ENCODE measurements at places on chromosomes 1 and 21. TPM values are rescaled to one million over a fixed set of nuclear protein-coding genes. Genes with fewer than 3 reads are reported as not detected.

The RPTN gene
- not detected for total RNA-seq

The C1orf141 gene
- total RNA-seq = not detected

The LZIC gene
- 30.7 TPM for total RNA-seq

The TCHHL1 gene
- total RNA-seq = not detected

The NFASC gene
- total RNA-seq = 92.7 TPM

The LIN28A gene
- total RNA-seq = not detected

The ACTL8 gene
- not detected for total RNA-seq

The OR10J1 gene
- total RNA-seq = not detected

The THEM5 gene
- total RNA-seq = not detected

The AMY1A gene
- not detected for total RNA-seq

The AADACL4 gene
- not detected for total RNA-seq

The HEYL gene
- total RNA-seq = 26.3 TPM

The FBLIM1 gene
- 418 TPM for total RNA-seq

All from aorta (tissue), 5 donors.